HFF-Myc (cell line): ENCODE measurements at places on chromosomes 2 and 18.

GRCh38 chr2:11420190-11420589, 45.8 kb downstream of the E2F6 start:
- DNase-seq: no peak

DNA sequence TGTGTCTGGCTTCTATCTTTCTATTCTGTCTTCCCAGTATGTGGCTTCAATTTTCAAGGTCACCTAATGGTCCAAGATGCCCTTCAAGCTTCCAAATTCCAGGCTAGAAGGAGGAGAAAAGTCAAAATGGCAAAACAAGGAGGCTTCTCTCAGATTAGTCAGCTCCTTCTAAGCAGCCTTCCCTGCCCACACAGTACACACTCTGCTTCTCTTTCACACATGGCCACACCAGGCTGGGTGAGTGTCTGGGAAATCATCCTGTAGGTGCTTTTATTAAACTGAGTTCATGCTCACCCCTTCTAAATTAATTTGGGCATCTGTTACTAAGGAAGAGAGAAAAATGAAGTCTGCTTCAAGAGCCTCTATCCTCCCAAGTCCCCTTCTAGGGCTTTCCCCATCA, 277.2 kb upstream of the MGAT5 start:
- DNase-seq: no peak

DNA sequence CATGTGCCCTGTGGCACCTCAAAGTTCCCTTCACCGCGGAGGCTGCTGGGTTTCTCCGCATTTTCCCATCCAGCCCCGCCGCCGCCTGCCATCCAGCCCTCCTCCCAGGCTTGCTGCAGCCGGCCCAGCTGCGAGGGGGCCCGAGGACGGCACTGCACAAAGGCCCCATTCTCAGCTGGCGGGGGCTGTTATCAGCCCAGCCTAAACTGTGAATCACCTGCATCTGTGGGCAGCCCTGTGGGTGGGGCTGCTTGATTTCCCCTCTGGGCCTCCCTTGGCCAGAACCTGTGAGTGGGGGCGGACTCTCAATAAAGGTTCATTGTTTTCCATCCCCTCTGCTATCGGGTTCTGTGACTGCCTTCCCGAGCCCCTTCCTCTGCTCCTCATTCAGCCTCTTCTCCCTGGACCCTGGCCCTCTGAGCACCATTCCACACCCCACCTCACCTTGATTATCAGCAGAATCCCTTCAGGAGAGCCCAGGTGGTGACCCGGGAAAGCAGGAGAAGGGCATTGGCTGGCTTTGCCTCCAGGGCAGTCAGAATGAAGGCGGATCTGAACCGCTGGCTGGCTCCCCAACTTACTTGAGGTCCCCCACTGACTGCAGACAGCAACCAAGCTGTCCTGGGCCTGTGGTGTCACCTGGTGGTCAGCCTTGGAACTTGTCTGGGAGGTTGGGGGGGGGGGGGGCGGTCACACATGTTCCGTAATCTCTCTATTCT, 204.5 kb downstream of the ZFP36L2 start:
- no peak for DNase-seq

DNA sequence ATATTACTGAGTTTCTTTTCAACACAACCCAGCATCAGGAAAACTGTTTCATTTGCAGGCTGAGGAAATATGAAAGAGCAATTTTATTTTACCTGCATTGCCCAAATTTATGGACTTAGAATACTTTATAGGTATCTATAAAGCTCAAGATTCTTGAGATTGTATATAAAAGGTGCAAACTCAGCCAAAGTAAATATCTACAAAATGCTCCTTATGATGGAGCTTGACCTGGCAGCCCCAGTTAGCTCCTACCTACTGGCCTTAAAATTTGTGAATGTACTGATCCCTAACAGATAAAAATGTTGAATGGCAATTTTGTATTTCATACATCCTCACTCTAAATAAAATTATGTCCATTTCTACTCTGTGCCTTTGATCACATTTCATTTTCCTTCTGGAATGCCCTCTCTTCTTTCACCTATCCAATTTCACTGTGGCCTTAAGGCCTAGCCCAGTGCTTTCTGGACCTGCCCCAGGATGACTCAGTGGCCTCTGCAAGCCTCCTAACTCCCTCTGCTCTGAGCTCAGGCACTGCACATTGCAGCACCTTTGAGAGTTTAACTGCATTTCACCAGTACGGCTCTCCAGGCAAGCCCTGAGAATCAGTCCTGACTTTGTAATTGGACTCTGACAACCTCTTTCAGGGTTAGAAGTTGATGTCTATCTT, 125.9 kb downstream of the ANTXR1 start:
- DNase-seq: peak; percentile 66

GRCh38 chr2:242031481-242032019, 162.0 kb downstream of the RTP5 start:
- DNase-seq: peak; percentile 26

DNA sequence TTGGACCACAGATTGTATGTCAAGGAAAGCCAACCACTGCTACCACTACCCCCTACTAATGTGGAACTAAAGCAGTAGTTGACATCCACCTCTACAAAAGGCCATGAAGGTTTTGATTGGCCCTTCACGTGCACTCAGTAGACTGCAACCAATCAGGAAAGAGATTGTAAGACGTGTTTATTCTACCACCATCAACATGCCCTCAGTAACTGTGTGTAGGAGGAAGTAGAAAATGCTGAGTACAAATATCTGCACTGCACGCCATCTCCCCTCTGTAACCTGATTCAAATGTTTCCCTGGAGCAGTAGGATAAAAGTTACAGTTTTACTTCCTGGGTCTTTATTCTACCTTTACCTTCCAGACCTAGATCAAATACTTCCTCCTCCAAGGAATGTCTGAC, 2.9 kb upstream of the CASP10 start:
- DNase-seq: no peak

- DNase-seq: no peak
Observed at GRCh38 chr2:67486041-67486796, 89.1 kb downstream of the ETAA1 start.

DNA sequence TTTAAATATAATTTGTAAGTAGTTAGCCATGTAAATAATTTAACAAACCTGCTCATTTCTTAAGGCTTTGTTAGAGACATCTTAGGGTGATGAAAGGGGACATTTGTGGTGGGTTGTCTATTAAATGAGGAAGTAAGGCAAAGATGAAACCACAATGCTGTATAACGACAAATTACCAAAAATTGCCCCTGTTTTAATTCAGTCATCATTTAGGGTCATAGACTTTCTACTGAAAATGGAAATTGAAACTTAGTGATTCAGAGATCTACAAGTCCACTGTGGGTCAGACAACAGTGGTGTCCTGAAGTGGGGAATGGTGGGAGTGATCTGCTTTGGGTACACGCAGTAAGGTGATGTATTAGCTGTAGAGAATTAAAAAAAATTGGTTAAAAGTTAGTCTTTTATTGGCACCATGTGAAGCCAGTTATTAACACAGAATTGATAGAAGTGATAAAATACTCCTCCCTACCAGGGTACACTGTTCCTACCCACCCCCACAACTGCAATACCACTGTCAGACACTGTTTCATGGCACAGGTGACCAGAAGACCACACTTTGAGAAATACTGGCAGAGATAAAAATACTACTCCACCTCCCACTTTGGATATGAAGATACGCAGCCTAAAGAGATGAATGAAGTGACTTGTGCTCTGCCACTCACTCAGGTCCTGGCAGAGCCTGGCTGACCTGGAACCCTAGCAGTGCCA, 13.4 kb downstream of the CERS6 start:
- DNase-seq: no peak

- no peak for DNase-seq
Observed at GRCh38 chr2:126882181-126882580, 16.5 kb upstream of the TEX51 start.

DNA sequence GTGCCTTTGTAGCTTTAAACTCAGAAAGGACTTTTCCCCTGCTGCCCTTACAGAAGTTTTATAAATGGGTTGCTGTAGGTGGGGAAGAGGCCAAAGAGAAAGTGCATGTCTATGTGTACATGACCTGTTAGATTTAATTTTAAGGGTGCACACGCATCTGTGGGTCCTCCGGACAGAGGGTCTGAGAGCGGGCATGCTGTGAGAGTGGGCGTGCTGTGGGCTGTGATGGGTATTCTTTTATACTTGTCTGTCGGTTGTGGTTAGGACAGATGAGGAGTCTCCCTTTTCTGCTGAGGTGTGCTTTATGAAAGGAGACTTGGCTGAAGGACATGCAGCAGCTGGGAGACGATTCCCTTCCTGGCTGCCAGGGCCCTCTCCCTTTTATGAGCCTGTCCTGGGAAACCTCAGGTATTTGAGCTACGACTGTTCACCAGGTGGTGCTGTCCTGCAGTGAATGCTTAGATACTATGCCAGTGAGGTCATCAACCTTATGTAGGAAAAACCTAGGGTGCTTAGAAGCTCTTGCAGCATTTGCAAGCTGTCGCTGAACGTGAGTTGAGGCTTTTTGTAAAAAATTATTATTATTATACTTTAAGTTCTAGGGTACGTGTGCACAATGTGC, 67.5 kb downstream of the TANC1 start:
- DNase-seq: no peak

- no peak for DNase-seq
Observed at GRCh38 chr2:64262071-64262470, 117.9 kb upstream of the PELI1 start.

GRCh38 chr2:120109186-120110061, 96.5 kb downstream of the EPB41L5 start:
- DNase-seq: peak; percentile 14

GRCh38 chr2:149490296-149490695, 97.3 kb downstream of the MMADHC start:
- DNase-seq: peak; percentile 17

DNA sequence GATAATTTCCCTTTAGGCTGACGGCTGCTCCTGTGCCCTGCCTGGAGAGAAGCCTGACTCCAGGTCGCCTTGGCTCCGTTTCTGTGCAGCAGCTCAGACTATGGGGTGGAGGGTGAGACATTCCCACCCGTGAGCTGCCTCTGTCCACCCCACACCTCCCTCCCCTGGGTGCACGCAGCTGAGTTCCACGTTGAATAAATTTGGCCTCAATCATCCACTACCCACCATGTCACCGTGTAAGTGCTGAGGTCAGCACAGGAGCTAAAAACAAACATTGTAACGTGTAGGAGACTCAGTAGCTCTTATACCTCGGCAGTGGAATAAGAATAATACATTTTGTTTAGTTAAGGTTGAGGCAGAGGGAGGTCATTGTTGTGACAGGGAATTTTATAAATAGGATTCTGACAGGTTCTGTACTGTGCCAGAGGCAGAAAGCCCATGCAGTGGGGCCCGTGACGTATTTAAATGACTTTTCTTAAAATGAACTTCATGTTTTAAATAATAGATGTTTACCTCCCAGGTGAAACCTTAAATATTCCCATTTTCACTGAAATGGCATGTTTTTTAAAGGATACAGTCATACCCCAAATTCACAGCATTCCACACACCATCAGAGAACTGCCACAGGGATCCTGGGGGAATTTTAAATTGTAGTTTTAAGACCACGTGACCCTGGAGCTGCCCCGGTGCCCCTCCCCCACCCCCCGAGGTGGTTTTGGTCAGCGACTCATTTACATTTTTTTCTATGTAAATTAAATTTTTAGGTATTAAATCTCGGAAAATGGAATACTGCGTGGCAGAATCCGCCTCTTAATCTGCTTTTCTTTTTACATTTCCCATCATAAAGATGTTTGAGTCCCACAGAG, 50.2 kb downstream of the NFATC1 start:
- DNase-seq: no peak

GRCh38 chr18:32712860-32713259, 60.0 kb downstream of the KLHL14 start:
- no peak for DNase-seq

GRCh38 chr2:220433131-220433530, 805.7 kb downstream of the SLC4A3 start:
- DNase-seq: no peak

DNA sequence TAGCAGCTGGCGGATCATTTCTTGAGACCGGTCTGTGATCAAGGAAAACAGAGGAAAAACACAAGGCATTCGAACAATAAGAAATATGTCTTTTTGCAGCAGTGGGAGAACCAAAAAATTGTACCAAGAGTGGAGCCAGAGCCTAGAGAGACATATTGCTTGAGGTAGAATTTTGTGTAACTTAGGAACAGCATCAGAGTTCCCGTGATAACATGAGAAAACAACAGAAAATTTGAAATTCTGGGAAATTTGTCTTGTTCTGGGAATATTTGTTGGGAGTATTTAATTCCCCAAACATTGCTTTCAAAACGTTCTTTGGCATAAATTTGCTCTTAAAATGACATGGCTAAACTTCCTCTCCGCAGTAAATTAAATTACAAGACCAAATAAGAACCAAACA, 267.5 kb downstream of the GPD2 start:
- DNase-seq: no peak

GRCh38 chr2:2230433-2230817, 100.7 kb downstream of the MYT1L start:
- no peak for DNase-seq

GRCh38 chr2:86330001-86330400, 7.4 kb downstream of the REEP1 start:
- no peak for DNase-seq

GRCh38 chr2:82675186-82675585, 1783.9 kb downstream of the SUCLG1 start:
- DNase-seq: no peak

GRCh38 chr2:203823173-203823572, 44.4 kb upstream of the CTLA4 start:
- DNase-seq: no peak

DNA sequence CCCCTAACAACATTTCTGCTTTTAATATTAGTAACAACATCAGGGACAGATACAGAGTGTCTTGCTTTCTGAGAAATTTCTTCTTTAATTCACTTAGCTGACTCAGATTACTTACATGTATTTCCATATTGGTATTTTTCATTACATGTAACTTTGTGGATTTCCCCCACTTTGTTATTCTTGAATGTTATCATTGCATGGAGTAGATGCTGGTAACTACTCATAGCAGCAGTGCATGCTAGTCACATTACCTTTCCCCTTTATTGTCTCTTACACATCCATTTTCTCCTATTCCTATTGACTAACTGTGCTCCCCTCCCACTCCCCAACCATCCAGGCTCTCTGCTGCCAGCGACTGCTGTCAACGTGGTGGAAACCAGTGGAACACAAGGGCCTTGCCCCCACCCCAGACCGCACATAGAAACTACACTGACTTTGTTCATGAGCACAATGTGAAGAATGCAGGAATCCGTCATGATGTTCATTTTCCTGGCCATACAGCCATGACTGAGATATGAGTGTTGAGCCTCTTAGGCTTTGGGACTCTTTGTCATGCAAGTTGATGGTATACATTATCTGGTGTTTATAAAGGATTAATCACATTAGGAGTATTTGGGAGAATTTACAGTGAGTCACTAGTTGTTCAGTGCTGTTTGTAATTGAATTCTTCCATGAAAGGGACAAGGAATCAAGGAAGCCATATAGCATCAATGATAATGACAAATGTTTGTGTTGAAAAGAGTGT, 91.0 kb downstream of the EPB41L5 start:
- DNase-seq: peak; percentile 19

DNA sequence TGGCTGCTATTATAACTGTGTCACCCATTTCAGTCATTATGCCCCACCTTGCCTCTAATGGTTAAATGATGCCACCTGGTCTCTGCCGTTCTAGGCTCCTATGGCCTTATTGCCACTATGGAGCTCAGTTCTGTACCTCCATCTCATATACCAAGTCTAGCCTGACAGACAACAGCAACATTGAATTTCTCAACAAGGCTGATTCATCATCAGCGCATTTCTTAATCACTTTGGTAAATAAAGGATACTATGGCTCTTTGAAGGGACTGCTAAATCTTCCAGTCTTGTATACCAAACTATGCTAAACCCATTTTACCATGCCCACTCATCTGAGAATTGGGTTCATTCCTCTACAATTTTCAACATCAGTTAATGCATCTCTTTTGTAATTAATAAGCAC, 784.5 kb upstream of the CELF4 start:
- DNase-seq: no peak

- no peak for DNase-seq
Observed at GRCh38 chr2:65880436-65880835, 448.0 kb upstream of the SPRED2 start.
